ENCODE measurements at places on chromosomes 16 and 17.

- no peak for DNase-seq
These were observed at the start of gene LGALS3BP for GRCh38 chr17:78979780-78980623. LGALS3BP (minus strand) TSS chr17:78979923; CDS start chr17:78977191, 2,732 bp downstream.

GRCh38 chr17:82241183-82241925 lies 12.5 kb downstream of the SLC16A3 start:
- DNase-seq: peak; percentile 45

- DNase-seq: no peak
These were observed 10.1 kb upstream of the TANGO6 start for GRCh38 chr16:68833251-68833650.

DNA sequence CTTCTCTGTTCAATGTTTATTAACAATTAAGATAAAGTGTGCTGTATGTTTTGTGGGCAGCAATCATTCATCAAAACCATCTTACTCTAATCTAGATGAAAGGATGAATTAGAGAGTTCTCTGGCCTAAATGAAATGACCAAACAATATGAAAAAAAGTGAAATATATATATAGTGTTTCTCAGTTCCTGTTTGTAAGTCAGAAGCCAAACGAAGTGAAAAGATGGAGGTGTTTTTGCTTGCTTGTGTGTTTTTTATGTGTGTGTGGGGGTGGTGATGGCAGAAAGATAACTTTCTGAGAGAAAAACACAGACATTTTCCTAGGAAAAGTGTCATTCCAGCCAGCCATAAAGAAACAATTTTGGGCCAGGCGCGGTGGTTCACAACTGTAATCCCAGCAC lies 138.6 kb downstream of the CDH8 start:
- DNase-seq: no peak

DNA sequence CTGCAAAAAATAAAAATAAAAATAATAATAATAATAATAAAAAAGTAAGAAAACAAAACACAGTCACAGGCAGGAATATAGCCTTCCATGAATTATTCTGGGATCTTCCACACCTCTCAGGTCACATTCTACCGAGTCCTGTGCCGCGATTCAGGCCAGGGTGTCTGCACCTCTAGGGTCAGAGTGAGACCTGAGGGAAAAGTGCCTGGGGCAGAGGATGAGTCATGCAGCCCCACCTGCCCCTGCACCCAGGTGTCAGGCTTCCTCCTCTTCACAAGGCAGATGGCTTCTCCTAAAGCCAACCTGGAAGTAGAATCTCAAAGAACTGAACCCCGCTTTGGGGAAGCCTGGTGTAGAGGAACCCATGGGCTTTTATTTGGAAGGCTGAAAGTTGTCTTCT lies 283.7 kb downstream of the CPPED1 start:
- no peak for DNase-seq

DNA sequence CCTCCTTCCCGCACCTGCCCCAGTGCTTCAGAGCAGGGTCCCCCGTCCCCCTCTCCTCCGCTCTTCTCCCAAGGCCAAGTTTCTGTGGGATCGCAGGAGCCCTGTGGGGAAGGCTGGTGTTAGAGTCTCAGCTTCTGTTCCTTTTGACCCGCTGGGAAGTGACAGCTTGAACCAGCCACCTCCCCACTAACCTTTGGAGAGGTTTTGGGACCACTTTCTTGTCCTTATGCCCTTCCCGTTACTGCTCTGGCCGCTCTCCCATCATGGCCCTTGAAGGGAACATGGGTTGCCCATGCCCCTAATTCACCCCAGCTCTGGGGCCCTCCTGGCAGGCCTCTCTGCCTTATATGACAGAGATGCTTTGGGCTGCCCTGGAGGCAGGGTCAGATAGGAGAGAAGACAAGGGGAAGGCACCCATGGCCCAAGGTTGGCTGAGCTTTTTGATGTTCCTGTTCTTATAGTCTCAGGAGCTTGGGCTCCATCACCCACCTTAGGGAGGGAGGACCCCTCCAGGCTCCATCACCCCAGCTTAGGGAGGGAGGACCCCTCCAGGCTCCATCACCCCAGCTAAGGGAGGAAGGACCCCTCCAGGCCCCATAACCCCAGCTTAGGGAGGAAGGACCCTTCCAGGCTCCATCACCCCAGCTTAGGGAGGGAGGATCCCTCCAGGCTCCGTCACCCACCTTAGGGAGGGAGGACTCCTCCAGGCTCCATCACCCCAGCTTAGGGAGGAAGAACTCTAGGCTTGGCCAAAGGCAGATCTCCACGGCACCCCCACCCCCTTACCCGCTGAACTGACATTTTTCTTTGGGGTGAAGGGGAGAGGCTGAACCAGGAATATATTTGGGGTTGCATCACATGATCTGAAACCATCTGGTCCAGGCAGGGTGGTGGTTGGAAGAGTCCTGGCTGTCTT lies 45.0 kb downstream of the NT5M start:
- no peak for DNase-seq

- no peak for DNase-seq
These were observed 1.2 kb upstream of the ZFHX3 start for GRCh38 chr16:73049091-73049490.

DNA sequence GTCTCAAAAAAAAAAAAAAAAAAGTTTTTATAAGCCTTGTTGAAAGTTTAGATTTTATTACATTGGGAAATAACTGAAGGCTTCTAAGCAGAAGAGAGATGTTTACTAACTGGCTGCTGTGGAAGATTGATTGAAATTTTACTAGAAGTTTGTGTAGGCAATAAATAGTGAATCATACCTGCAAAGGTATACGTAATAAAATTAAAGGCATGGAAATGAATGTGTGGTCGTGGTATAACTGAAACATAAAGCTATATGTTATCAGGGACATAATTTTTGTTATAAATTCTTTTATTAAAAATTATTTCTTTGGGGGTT lies 8.7 kb downstream of the LUC7L3 start:
- DNase-seq: no peak

DNA sequence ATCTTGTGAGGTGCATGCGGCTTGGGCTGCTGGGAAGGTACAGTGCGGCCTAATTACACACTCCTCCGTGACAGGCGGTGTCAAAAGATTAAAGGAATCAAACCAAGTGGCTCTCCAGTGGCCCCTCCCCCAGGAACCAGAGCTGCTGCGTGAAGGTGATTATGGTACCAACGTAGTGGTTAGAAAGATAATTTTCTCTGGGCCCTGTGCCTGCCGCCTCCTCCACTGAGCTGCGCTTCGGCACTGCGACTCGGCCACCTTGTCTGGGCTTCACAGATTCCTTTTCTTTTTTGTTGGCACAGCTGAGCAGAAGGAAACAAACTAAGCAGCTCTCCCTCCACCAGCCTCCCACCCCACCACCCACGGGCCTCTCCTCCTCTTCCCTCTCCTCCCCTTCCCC lies 113.2 kb upstream of the SDK2 start:
- DNase-seq: no peak

DNA sequence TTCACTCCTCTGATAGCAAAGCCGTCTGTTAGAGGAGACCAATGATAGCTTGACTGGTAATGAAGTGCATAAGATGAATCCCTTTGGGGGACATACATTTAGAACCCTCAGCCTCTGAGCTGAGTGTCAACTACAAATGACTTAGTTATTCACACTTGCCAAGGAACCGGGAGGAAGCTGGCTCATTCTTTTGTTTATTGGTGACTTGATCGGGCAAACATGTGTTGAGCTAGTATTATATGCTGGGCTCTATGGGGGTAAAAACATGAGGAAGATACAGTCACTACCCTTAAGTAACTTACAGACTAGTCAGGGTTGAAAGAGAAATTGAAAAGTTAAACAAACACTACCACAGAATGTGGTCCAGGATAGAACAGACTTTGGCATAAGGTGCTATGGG lies 3.0 kb downstream of the CCL16 start:
- DNase-seq: no peak

DNA sequence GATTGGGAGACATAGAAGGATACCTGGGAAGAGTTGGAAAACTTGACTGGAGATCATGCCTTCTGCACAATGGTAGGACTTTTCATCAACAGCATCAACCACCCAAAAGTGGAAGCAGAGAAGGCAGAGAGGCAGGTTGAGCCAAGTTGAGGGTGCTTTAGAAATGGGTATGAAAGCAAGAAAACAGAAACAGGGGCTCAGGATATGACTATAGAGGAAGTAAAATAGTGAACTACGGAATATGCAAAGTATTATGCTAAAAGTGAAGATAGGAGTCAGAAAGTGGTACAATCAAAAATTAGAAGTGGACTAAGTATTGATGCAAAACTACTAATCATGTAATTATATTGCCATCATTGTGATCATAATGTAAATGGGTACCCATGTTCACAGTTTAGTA lies 16.1 kb upstream of the ARHGAP44 start:
- no peak for DNase-seq

- peak; percentile 46 for DNase-seq
These were observed 12.9 kb upstream of the SEC14L1 start for GRCh38 chr17:77127735-77128361.

- no peak for DNase-seq
These were observed 5.7 kb downstream of the RMI2 start for GRCh38 chr16:11350921-11351335.

DNA sequence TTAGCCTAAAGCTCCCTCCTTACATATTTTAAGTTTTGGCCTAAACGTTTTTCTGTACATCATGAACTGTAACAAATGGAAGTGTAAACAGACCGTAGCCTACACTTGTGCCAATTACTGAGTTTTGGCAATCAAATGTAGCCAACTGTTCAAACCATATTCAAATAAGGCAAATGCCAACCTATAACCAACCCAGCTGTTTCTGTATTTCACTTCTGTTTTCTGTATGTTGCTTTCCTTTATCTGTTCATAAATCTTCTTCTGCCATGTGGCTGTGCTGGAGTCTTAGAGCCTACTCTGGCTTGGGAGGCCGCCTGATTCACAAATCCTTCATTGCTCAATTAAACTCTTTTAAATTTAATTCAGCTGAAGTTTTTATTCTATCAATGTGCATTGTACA lies 6.9 kb upstream of the C16orf78 start:
- DNase-seq: no peak

DNA sequence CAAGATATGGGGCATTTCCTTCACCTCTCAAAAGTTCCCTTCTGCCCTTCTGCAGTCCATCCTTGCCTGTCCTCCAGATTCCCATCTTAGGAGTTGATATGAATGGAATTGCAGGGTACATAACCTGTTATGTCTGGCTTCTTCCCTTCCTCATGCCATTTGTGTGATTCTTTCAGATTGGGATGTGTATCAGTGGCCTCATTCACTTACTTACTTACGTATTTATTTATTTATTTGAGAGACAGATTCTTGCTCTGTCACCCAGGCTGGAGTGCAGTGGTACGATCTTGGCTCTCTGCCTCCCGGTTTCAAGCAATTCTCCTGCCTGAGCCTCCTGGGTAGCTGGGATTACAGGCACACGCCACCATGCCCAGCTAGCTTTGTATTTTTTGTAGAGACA lies 6.2 kb upstream of the TMEM94 start:
- DNase-seq: no peak

GRCh38 chr17:66426397-66427033 lies 124.1 kb downstream of the PRKCA start:
- DNase-seq: peak; percentile 23

DNA sequence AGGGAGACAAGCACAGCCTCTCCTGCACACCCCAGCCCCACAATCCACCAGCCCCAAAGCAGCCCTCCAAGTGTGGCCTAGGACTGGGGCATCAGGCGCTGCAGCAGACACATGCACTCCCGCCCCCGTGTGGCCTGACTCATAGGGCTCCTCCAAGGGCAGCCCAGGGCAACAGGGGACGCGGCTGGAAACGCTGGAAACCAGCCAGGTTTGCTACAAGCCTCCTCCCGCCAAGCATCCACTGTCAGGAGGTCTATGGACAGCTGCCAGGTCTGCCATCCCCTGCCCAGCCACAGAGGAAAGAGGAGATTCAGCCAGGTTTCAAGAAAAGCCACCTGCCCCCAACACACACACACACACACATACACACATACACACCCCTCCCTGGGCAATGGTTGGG lies 25.8 kb downstream of the SRCIN1 start:
- no peak for DNase-seq

GRCh38 chr16:72818236-72818845 lies 229.6 kb downstream of the ZFHX3 start:
- DNase-seq: no peak

- no peak for DNase-seq
These were observed 4.0 kb downstream of the LYRM1 start for GRCh38 chr16:20904507-20905081.

DNA sequence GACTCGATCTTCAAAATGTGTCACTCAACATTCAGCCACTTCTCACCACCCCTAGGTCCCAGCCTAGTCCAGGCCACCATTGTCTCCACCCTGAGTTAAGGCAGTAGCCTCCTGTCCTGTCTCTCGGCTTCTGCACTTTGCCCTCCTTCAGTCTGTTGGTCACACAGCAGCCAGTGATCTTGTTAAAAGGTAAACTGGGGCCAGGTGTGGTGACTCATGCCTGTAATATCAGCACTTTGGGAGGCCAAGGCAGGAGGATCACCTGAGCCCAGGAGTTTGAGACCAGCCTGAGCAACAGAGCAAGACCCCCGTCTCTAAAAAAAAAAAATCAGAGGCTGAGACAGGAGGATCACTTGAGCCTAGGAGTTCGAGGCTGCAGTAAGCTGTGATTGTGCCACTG lies 25.8 kb downstream of the WWP2 start:
- DNase-seq: no peak

GRCh38 chr16:55476625-55477533 lies 2.1 kb upstream of the MMP2 start:
- DNase-seq: no peak

DNA sequence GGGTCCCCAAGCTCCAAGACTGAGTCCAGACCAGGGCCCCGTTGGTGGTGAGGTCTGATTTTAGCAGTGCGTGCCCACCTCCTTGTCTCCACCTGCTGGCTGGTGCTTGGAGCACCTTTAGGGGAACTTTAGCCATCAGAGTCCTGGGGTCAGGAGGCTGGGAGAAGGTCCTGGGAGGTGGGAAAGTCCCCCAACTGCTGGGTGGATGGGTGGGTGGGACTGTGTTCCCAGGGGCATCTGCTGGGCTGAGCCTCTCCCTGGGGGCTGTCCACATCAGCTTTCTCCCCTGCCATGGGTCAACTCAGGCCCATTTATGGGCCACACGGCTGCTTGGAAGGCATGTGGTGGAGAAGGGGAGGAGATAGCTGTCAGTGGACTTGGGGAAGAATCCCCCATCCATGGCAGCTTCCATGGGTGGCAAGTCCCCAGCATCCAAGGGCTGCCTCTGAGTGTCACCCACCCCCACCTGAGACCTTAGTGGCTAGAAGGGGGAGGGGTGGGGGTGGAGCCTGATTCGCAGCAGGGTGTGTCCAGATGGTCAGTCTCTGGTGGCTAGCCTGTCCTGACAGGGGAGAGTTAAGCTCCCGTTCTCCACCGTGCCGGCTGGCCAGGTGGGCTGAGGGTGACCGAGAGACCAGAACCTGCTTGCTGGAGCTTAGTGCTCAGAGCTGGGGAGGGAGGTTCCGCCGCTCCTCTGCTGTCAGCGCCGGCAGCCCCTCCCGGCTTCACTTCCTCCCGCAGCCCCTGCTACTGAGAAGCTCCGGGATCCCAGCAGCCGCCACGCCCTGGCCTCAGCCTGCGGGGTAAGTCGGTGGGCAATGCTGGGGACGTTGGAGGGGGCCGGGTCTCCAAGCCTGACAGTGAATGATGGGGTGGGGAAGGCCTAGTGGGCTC lies at the start of gene TRPV2:
Gene TRPV2 (plus strand): TSS at position 541 of the 894 bp plus-strand sequence. CDS start 2,098 bp downstream, outside the sequence.
- peak; percentile 17 for DNase-seq
